ENCODE measurements at places on chromosomes 3 and 15. TPM values are rescaled to one million over a fixed set of nuclear protein-coding genes. Genes with fewer than 3 reads are reported as not detected.

The ZNF660 gene
- total RNA-seq = 0.49 TPM

The DUOX1 gene
- 1.0 TPM for total RNA-seq

The PLCB2 gene
- total RNA-seq = 8.2 TPM

DNA sequence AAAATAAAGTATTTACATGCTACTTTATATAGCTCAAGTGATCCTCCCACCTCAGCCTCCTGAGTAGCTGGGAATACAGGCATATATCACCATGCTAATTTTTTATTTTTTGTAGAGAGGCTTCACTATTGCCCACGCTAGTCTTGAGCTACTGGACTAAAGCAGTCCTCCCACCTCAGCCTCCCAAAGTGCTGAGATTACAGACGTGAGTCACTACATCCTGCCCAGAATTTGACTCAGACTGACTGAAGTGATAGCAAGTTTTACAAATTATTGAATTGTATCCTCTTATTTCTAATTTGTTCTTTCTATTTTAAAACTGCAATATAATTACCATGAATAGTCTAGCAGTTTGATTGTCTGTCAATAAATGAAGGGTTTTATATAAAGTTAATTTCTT is 210.3 kb upstream of the CGNL1 start:
- no peak for DNase-seq

DNA sequence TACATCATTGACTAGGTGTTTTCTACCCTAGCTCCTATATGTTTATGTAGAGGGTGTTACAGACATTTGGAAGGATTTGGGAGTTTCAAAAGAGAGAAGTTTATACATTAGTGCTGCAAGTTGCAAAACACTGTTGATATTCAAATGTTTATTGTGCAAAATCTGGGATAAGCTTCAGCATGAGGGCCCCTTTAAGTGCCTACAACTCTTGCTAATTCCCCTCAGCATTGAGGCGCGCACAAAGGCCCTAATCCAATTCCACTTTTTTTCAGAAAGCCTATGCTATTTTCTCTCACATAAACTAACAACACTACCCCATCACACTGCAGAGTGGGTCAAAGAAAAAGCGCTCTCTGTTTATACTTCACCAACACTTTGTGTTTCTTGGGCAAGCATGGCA is 208.0 kb downstream of the NR2F2 start:
- no peak for DNase-seq

- peak; percentile 78 for DNase-seq
Observed at GRCh38 chr3:72738752-72739530, 109.3 kb downstream of the SHQ1 start.

- DNase-seq = peak; percentile 41
Observed at GRCh38 chr3:13559764-13560525, 11.0 kb downstream of the FBLN2 start.

DNA sequence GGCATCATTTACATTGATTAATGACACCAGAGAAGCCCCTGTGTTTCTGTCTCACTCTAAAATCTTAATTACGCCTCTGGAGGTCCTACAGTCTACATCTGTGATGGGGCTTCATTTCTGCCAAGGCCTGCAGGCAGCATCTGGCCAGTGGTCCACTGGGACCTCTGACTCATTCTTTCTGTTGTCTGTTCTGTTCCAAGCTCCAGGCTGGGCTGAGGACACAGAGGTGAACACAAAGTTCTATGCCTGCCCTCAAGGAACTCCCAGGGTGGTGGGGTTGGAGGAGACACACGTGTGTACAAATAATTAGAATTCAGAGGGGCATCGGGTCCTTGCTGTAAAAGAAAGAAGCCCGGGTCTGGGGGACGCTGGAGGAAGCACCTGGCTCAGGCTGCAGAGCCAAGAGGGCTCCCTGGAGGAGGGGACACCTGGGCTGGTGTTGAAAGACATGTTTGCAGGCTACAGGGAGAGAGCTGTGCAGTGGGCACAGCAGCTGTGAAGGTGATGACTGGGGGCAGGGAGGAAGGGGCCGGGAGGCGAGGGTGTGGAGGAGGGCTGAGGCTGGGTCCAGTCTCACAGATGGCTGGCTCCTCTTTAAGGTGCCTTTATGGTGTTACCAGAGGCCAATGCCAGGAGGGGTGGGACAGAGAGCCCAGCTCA is 103.3 kb upstream of the PRR23E start:
- no peak for DNase-seq

GRCh38 chr15:44129911-44130310 is 65.2 kb downstream of the FRMD5 start:
- DNase-seq = no peak

DNA sequence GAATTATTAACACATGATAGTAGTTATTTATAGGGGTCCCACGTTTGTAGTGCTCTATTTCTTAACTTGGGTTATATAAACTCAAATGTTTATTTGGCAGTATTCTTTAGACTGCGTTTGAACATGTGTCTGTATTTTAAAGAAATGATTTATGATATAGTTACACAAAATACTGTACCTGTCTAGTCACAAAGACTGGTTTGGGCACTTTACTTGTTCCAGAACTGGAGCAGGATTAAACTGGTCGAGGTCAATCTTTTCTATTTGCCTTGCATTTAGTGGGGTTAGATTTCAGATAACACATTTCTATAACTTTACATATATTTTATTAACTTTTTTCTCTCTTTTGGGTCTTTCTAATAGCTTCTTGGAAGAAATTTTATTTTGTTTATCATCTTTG is 39.5 kb downstream of the HACD3 start:
- DNase-seq = no peak

DNA sequence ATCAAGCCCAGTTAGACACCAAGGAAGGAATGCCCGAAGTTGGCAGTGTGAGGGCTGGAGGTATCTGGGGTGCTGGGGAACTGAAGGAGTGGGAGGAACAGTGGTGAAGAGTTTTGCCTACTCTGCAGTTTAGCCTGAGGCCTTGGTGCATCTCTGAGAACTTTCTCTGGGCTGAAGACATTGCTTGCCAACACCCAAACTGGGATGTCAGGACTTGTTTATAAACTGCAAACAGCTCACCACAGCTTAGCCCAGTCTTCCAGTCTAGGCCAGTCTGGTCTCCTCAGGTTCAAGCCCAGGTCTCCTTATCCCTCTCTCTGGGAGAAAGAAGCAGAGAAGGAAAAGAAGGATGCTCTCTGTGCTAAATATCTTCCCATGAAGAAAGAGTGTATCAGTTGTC is 68.0 kb upstream of the BOC start:
- no peak for DNase-seq

DNA sequence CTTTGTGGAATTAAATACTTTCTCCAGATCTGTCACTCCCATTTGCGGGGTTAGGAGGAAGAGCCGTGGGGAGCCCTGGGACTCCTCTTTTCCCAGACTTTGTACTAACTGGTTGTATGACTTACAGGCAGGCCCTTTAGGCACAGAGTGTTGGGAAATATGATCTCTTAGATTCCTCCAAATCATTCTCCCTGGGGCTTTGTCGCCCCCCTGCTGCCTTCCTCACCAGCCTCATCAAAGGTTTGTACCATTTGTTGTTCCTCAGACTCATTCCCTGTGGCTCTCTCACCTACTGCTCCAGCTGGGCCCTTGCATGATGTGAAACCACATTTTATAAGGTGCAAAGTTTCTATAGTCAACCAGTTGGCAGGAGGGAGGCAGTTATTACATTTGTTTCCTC is 56.4 kb downstream of the CRYGS start:
- no peak for DNase-seq

- no peak for DNase-seq
Observed at GRCh38 chr15:80619680-80620079, 75.4 kb upstream of the ABHD17C start.

Data from Right ventricle myocardium inferior (tissue), 1 donor.